Posterior cingulate gyrus (tissue), 11 donors: ENCODE measurements at places on chromosomes 11 and 22.

- no peak for DNase-seq
These were observed 11.9 kb downstream of the MRGPRX3 start for GRCh38 chr11:18144243-18144642.

GRCh38 chr11:110720431-110721275 lies 8.4 kb upstream of the ARHGAP20 start:
- no peak for DNase-seq

DNA sequence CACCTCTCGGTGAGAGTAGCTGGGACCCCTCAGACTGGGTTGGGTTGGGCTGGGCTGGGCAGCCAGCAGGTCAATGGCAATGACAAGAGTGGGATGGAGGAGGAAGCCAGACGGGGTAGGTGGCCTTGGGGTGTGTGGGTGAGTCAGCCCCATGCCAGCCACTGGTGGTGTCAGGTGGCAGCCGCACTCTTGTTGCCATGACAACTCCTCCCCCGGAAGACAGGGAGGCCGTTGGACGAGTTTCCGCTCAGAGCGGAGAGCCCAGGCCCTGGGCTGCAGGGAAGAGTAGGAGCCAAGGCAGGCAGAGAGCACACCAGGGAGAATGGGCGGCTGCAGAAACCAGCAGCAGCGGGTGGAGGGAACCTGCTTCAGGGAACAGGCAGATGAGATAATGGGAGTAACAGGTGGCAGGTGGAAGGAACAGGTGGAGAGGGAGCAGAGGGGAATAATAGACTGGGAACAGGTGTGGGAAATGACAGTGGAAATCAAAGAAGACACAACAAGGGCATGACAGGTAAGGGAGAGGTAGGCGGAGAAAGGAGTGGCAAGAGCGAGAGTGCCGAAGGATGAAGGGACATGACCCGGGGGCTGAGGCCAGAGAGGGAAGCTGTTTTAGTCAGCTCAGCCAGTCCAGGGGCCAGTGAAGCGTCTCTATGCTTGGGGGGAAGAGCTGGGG lies 8.7 kb downstream of the SPTBN2 start:
- no peak for DNase-seq

GRCh38 chr22:45238957-45239680 lies 1.6 kb downstream of the KIAA0930 start:
- DNase-seq = no peak

- DNase-seq = no peak
These were observed 8.5 kb downstream of the ACAD8 start for GRCh38 chr11:134261626-134262488.

DNA sequence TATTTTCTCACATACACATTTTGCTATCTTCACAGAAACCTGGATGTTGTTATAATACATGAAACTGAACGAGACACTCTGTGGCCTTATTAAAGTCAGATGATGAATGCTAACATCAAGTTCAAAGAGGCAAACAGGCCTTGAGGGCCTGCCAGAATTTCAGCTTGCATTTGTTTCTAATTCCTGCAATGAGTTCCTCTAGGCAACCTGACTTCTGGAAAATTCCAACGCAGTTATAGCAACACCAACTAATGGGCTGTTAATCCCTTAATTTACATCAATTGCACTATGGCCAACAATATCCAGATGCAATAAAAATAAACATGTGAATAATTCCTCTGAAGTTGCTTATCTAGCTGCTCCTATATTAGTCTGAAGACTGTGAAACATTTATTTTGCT lies 19.1 kb downstream of the PAX6 start:
- DNase-seq = no peak

- no peak for DNase-seq
These were observed 9.1 kb downstream of the APOL4 start for GRCh38 chr22:36192542-36192941.

DNA sequence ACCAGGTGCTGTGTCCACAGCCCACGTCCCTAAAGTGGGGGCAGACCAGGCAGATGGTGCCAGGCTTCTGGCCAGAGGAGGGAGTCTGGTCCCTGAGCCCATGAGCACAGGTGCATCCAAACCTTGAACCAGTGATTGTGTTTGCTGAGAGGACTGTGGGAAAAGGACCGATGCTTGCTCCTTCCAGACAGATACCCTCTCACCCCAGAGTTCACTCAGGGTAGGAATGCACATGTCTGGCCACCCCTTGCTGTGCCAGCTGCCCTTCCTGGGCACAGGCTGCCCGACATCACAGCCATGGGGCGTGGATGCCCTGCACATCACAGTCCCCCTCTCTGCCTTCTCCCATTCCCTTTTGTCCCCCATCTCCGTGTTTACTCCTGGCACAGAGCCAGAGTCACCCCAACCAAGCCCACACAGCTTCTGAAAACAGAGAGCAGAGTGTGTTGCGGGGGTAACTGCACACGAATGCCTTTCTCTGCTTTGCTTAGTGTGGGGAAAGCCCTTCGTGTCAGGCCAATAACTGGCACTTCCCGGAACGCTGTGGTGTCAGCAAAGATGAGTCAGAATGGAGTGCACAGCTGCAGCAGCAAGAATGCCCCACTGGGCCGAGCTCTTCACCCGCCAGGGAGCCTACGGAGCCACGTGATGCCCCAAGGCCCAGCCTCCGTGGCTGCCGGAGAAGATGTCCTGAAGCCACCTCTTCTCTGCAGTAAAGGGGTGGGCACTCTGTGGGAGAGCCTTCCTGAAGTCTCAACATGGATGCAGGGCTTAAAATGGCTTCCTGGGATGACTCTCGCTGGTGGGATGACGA lies 7.6 kb downstream of the CARS1 start:
- DNase-seq = peak; percentile 94

DNA sequence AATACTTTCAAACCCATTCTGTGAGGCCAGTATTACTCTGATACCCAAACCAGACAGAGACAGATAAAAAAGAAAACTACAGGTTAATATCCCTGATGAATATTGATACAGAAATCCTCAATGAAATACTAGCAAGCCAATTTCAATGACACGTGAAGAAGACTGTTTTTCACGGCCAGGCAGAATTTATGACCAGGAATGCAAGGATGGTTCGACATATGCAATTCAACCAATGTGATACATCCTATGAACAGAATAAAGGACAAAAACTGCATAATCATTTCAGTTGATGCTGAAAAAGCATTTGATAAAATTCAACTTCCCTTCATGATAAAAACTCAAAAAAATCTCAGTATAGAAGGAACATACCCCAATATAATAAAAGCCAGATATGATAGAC lies 44.5 kb downstream of the SLC22A24 start:
- no peak for DNase-seq

GRCh38 chr11:10669258-10670033 lies 24.1 kb downstream of the IRAG1 start:
- no peak for DNase-seq

DNA sequence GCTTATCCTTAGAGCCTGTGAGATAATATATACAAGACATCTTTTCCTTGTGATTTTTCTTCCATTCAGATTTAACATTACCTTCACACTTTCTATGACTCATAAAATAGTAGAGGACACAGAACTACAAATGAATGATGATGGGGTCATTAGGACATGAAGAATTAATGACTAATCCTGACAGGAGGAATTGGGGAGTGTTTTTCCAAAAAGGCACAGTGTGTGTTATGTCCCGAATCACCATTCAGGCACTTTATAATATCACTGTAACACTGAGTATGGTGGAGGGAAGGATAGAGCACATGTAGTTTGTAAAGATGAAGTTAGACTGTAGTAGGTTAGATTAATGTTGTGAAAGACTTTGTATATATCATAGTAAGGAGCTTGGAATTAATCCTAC lies 391.3 kb downstream of the JRKL start:
- no peak for DNase-seq

DNA sequence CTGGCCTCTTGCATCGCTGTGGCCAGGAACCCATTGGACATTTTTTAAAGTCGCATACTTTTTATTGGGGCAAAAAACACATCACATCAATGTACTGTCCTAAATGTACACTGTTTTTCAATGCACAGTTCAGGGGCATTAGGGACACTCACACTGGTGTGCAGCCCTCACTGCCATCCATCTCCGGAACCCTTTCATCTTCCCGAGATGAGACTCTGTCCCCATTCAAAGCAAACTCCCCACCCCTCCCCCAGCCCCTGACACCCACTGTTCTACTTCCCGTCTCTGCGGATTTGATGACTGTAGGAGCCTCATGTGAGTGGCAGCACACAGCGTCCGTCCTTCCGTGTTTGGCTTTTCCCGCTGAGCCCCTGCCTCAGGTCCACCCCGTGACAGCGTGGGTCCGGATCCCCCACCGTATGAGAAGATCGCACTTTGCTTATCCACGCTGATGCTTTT lies 41.8 kb upstream of the TH start:
- DNase-seq = no peak

DNA sequence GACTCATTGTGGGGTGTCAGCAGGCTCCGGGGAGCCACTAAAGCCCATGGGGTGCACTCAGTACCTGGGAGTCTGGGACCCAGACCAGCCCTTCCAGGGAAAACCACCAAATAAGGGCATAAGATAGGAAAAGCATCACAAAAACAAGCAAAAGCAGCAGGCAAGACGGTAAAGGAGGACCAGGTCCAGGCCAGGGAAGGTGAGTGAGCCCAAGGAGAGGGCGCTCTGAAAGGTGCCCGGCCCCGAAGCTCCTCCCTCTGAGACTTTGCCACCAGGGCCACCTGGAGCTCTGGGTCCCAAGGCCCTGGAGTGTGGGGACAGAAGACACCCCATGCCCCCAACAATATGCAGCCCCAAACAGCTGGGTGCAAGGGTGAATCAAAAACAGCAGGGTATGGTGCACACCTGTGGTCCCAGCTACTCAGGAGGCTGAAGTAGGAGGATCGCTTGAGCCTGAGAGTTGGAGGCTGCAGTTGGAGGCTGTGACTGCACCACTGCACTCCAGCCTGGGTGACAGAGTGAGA lies 5.2 kb upstream of the IL17REL start:
- DNase-seq = no peak

DNA sequence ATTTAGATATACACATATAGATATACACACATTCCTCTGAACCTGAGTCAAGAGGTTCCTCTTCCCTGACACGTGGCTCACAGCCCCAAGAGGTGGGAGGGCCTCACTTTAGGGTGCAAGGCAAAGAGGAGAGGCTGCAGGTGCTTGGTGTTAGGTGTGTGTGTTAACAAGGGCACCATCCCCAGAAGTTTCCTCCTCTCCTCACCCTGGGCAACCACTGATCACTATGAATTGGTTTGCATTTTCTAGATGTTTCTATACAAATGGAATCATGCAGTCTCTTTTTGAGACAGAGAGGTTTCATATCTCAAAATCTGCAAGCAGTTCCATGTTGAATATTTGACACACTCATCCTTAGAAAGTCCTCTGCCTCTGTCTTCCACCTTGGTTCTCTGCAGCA lies 120.9 kb upstream of the NECTIN1 start:
- DNase-seq = no peak

GRCh38 chr11:128821556-128821955 lies 45.5 kb downstream of the KCNJ1 start:
- no peak for DNase-seq

GRCh38 chr22:26632422-26633155 lies 10.8 kb downstream of the CRYBA4 start:
- DNase-seq = no peak

DNA sequence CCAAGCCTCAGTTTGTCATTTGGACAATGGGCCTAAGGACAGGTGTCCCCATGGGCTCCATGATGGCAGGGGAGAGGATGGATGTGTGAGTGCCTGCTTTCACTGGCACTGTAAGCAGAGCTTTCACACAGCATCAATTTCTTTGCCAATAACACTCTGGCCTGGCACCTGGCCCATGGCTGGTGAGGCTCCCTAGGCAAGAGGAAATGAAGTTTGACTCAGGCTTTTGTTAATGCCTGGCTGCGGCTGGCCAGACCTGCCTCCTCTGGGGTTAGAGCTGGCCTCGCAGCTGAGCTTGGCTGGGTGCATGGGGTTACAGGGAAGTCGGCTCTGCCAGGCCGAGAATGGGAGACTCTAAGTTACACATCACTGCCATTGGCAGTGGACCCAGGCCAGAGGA lies 30.0 kb upstream of the SEZ6L start:
- peak; percentile 53 for DNase-seq

DNA sequence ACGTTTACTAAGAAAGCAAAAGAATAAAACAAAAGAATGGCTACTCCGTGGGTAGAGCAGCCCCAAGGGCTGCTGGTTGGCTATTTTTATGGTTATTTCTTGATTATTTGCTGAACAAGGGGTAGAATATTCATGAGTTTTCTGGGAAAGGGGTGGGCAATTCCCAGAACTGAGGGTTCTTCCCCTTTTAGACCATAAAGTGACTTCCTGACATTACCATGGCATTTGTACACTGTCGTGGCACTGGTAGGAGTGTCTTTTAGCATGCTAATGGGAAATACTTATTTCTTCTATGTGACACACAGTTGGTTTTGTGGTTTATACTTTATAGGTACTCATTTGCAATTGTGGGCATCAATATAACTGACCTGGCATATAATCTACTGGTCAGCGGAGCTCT lies 56.3 kb downstream of the SLN start:
- DNase-seq = no peak

DNA sequence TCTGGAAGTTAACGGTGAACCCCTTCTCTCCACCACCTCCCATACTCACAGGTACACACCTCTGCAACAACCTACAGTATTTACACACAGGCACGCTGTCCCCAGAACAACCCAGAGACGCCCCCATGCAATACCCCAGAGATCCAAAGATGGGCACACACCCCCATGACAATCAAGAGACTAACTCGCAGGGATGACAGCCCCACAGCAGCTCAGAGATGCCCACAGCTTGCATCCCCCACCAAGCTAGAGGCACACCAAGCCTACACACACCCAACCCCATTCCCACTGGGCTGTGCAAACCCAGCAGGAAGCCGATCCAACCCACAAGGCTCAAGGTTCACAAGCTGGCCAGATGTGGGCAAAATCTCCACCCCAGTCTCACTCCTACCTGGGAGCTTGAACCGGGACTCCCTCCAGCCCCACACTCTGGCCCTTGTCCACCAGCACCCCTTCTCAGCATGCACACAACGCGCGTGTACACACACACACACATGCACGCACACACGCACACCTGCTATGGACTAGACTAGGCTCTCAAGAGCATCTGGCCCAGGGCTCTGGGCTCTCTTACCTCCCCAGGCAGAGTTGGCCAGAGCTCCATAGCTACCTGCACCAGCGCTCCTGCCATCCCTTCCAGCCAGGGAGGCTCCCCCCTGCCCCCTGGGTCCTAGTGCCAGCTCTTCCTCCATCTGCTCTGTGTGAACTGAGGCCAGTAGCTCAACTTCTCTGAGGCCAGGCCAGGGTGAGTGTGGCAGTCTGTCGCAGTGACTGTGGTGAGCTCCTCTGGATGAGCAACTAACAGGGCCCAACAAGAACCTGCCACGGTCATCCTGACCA lies 11.5 kb downstream of the STARD10 start:
- peak; percentile 26 for DNase-seq

GRCh38 chr11:86390487-86390886 lies 15.8 kb downstream of the CCDC81 start:
- DNase-seq = no peak
